NK-92 treated with Interleukin-12 subunit alpha and Interleukin-12 subunit beta, amount 100 ng/mL, for 24 hours (cell line): ENCODE measurements at places on chromosomes 11 and 22.

DNA sequence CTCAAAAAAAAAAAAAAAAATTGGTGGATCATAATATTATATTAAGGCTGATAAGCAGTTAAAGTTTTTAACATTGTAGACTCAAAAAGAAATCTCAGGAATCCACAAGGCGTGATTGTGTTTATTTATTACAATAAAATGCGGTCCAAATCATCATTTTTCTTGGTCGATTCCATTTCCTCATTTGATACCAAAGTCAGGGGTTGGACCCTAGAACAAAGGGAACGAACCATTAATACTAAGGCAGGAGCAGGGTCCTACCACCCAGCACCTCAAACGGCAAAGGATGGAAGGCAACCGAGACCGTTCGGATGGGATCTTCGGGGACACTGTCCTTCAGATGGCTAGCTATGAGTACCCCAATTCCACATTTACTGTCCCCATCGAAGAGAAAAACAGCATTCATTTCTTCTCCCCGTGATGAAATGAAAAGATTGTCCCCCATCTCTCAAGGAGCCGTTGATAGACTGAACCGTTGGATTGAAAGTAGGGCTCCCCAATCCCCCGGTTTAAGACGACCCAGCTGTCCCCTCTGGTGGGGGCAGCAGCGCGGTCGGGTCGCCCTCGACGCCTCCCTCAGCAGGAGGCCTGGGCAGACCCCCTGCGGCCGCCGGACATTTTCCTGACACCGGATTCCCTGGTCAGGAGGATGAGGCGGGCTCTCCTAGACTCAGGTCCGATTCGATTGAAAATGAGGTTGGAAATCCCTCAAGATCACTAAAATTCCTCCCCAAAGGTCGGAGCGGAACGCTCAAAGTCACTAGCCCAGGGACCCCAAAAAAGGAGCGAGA, 607 bp downstream of the DMC1 start:
- no peak for DNase-seq

DNA sequence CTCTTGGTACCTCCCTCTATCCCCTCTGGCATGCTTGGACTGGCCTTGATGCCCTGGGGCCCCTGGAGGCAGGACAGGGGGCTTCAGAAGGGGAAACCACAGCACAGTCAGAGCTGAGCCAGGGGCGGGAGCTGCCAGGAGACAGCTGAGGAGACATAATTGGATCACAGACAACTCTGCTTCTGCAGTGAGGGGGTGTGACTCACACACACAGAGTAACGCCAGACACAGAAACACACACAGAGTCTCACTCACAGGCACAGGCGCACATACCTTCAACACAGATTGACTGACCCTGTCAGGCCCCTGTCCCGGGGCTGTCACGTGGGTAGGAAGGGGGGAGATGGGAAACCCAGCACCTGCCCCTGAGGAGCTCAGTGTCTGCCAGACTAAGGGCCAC, 20.6 kb downstream of the STARD10 start:
- DNase-seq: no peak

GRCh38 chr11:121563900-121564822, 111.4 kb upstream of the SORL1-AS1 start:
- no peak for DNase-seq

GRCh38 chr11:2261436-2262230, 8.8 kb downstream of the ASCL2 start:
- no peak for DNase-seq

DNA sequence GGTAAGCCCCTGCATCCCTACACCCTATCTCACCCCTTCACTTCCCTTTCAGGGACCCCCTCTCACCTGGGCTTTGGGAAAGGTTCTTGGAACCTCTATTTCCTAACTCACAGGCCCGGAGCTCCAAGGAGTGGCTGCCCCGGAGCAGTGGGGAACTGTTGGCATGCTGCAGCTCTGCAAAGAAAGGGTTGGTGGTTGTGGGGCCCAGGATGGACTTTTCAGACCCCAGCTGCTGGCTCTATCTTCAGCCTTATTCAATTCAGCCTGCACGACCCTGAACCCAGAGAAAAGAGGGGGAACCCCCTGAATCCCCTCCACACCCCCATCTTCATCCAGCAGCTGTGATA, 10.0 kb downstream of the ROBO4 start:
- DNase-seq: no peak
